ENCODE measurements at places on chromosomes 4 and X. TPM values are rescaled to one million over a fixed set of nuclear protein-coding genes. Genes with fewer than 3 reads are reported as not detected.

ALAS2 gene
- 0.78 TPM for total RNA-seq

SLC4A4 gene
- total RNA-seq, result 225 TPM

PGAM4 gene
- not detected for total RNA-seq

NSUN7 gene
- 5.6 TPM for total RNA-seq

USP17L22 gene
- total RNA-seq, result not detected

All from mucosa of gallbladder (tissue), 1 donor.